ENCODE measurements at places on chromosomes 6 and 20.

DNA sequence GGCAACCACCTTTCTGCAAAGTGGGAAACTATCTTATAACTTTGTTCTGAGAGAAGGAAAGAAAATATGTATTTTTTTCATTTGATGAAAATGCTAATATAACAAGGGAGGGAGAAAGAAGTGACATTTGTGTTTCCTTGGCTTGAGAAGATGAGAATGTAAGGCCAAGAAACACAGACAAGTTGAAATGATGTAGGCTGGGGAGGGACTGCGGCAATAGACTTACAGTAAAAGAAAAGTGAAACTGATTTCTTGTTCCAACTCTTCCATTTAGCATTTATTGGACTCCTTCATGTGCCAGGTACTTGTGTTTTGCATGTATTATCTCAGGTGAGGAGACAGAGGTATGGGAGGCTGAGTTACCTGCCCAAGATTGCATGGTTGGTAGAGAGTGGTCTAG lies 130.9 kb downstream of the CARMIL1 start:
- no peak for DNase-seq

DNA sequence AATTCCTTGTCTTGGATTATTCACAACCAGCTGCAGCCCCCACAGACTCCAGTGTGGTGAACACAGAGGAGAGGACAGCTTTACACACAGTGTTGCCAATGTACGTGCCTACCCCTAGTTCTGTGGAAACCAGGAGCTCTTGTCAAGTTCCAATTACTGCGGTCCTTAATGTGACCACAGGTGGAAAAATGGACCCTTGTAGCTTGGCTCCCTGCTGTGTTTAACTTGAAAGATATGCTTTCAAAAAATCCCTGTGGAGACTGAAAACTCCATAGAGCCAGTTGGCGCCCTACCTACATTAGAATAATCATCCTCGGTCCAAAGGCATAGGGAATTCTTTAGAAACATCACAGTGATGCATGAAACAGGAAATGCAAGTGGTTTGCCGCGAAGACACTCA lies 118.3 kb upstream of the SLC22A23 start:
- no peak for DNase-seq

- DNase-seq, result no peak
These were observed 296.2 kb downstream of the RIMS1 start for GRCh38 chr6:72182337-72183246.

- DNase-seq, result no peak
These were observed 62.0 kb upstream of the CD93 start for GRCh38 chr20:23147964-23148730.

GRCh38 chr6:4607793-4608192 lies 168.4 kb upstream of the CDYL start:
- no peak for DNase-seq

DNA sequence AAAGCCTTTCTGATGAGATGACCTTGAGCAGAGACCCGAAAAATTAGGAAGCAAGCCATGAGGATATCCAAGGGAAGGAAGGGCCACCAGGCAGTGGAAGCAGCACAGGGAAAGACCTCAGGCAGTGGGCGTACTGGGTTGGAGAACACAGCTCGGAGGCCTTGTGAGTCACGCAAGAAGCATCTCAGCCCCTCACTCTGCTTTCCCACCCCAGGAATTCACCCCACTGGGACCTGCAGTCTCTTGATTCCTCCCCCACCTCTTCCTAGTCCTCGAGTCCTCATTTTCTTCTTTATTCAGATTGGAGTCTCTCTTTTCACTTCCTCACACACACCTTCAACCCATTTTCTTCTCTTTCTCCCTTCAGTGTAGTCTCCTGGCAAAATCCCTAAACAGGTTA lies 27.0 kb downstream of the RPRD1B start:
- DNase-seq, result no peak

DNA sequence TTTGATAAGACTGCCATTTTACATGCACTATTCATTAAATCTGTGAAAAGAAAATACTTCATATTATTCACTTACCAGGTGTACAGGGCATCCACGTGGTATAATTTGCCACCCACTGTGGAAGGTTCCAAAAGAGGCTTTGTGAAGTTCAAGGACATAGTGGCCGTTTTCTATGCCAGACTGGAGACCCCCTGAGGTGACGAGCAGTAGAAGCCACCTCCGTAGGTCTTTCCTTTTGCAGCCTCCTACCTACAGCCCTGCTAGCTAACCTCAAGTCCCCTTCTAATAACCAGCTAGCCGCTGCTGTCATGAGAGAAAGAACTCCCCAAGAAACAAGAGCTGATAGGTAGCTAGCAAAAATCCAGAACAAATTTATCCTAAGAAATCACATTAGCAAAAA lies 110.5 kb downstream of the ARHGAP18 start:
- DNase-seq, result no peak

DNA sequence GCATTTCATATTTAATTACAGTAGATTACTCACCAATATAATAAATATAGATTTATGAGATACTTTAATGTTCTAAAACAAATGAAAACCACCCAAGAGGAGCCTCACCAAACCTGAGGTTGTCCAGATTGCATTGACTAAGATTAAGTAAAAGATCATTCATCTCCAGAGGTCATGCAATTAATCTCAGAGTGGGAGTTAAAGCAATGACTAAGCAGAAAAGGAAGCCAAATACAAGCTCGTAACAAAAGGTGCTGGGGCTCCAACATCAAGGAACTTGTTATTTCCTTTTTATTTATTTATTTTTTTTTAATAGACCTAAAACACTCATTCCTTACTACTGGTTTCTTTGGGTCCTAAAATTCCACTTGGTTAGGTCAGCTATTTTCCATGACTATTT lies 57.7 kb downstream of the RSPO3 start:
- DNase-seq, result peak; percentile 22

DNA sequence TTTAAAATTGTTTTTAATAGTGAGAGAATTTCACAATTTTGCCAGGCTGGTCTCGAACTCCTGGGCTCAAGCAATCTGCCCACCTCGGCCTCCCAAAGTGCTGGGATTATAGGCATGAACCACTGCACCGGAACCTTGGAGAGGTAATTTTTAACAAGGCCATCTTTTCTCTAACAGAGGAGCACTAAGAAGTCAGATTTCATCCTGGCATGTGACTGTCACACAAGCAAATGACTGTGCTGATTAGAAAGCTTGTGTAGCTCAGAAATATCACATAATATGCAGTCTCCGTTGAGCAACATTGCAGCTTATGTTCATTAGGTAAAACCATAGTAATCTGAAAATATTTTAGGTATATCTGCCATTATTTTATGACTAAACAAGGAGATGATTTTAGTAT lies 156.0 kb downstream of the CCDC170 start:
- peak; percentile 6 for DNase-seq

- no peak for DNase-seq
These were observed 44.8 kb downstream of the UBE2V1 start for GRCh38 chr20:50068041-50068651.

DNA sequence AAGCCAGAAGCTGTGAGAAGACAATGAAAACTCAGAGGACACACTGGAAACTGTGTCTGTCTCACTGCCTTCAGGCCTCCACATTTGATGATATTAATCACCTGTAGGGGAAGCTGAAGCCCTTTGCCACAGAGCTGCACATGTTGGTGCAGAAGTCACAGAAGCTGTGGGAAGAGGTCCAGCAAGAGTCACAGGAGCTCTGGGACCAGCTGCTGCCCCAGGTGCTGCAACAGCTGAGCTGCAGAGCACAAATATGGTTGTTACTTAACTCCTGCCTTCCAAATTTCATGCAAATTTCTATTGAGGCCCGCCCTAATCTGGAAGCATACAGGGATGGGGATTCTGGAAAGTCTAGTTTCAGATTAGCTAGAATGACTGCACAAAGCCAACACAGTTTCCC lies 169.3 kb downstream of the OGFRL1 start:
- no peak for DNase-seq

GRCh38 chr6:105831311-105832097 lies 254.6 kb upstream of the PRDM1 start:
- no peak for DNase-seq

DNA sequence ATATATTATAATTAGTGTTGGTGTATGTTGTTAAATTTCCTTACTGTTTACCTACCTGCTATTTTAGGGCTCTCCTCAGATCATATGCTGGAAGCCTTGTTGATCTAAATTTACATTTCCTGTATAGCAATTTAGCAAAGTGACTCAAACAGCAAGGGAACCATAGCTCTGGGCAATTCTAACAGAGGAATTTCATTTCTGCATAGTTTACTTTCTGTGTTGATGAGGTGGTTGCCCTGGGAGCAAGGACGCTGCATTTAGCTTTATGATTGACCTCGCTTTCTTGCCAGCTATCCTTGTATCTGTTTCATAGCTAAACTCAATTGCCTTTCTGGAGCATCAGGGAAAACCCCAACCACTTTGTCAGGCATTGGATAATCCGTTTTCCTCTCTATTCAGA lies 810.8 kb downstream of the GRIK2 start:
- DNase-seq, result no peak

DNA sequence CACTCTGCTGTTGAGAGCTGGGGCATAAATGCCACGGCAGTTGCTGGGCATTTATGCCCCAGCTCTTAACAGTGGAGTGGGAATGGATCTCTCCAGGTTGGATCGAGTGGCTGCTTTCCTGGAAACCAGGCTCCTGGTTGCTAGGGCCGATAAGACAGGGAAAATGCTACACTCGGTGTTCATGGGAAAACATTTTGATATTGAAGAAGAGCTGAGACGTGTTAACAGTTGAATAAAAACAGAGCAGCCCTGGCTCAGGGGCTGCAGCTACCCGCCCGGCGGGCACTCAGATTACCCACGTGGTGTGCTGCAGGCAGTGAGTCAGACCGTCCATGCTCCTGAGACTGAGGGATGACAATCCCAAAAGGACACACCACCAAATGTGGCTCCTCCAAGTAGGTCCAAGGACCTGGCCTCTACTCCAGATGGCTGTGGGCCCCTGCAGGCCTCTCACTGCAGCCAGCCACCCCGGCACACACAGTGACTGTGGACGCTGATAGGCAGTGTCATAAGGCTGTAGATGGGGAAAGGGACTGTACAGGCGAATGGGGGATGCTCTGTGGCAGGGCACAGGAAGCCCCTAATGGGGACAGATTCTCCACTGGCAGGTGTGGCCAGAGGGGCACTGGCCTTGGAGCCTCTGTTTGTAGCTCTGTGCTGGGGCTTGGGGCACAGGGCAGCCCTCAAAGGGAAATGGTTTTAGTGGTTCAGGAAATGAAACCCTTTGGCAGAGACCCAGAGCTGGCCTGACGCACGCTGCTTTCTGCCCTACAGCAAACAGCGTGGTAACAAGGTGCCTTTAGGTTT lies 237.8 kb downstream of the LY86 start:
- no peak for DNase-seq

- DNase-seq, result no peak
These were observed 79.0 kb downstream of the FIG4 start for GRCh38 chr6:109770047-109770446.

Measured in retinal pigment epithelial cell (primary cell).